ENCODE measurements at places on chromosomes 12 and 14.

GRCh38 chr14:92650581-92651105, 97.8 kb downstream of the LGMN start:
- DNase-seq, result no peak

DNA sequence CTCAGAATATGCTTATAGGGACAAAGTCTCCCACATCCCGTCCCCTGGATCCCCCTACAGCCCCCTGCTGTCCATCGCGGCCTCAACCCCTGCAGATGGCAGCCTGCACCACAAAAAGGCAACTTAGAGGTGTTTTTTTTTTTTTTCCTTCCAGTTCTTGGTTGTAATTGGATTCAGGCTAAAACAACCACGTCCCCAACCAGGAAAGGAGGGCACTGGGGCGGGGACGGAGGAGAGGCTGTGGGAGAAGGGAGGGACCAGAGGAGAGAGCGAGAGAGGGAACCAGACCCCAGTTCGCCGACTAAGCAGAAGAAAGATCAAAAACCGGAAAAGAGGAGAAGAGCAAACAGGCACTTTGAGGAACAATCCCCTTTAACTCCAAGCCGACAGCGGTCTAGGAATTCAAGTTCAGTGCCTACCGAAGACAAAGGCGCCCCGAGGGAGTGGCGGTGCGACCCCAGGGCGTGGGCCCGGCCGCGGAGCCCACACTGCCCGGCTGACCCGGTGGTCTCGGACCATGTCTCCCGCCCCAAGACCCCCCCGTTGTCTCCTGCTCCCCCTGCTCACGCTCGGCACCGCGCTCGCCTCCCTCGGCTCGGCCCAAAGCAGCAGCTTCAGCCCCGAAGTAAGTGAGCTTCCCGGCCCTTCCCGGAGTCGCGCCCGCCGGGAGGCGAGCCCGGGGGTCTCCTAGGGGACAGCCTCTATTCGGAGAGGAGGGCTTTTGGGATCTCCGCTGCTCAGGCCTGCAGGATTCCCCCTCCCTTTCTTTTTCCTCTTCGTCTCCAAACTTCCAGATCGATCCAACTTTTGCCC, at the start of gene MMP14:
Gene MMP14, plus strand, starts transcription at position 285 of the 813 bp plus-strand sequence. Its CDS starts 233 bp downstream, at position 518.
- peak; percentile 97 for DNase-seq

DNA sequence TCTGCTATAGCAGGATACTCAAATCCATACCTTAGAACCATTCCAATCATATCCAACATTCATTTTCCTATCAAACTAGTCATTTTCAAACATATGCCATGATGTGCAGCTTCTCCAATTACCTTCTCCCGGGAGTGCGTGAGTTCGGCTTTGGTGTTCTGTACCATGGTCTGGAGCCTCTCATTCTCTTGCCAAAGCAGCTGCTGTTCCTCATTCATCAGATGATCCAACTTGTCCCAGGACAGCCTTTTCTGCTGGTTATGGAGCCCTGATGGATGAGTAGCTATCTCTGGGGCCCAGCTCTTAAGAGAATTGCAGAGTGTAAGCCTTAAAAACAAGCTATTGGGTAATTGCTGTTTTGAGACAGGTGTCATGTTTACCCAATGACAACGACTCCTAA, 71.1 kb upstream of the SAV1 start:
- no peak for DNase-seq

- DNase-seq, result no peak
Observed at GRCh38 chr12:127711108-127711507, 555.9 kb upstream of the TMEM132C start.

DNA sequence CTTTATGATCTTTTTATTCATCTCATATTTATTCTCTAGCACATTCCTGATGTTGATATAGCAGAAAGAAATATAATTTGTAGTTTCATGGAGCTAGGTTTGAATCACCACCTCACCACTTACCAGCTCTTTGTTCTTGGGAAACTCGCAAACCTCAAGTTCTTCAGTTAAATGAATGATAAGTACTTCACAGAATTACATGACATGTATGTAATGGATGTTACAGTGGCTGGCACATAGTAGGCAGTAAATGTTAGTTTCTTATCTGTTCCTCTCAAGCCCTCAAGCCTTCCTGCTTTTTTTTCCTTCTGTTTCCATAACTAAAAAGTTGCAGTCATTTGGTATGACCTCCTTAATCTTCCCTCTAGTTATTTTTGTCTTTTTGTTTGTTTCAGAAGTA, 54.9 kb downstream of the SPATS2 start:
- DNase-seq, result no peak

DNA sequence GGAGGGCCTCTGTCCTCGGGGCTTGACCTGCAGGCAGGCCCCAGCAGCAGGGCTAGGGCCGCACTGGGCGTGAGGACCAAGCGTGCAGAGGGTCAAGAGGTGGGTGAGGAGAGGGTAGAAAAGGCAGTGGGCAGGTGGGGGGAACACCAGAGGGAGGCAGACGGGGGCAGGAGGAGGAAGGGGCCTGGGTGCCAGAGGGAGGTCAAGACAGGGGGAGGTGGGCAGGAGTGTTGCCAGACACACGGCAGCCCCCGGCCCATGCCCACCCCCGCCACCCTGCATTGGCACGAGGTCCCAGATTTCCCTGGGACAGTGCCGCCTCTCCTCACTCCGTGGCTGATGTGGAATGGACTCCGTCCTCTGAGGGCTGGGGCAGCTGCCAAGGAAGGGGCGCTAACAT, 8.2 kb downstream of the TMEM121 start:
- DNase-seq, result no peak
